Fibroblast of skin of right biceps (primary cell): ENCODE measurements at places on chromosomes 16 and 17.
A peak's percentile ranks its signal among the peaks of the same experiment; 100 is the strongest.

- DNase-seq = peak; percentile 57
These were observed 414 bp downstream of the DUSP14 start for GRCh38 chr17:37490022-37490587.

GRCh38 chr17:80397034-80397387 lies 18.0 kb upstream of the ENDOV start:
- DNase-seq = no peak

GRCh38 chr16:53183442-53183841 lies 128.7 kb downstream of the CHD9 start:
- no peak for DNase-seq

- DNase-seq = no peak
These were observed 944 bp upstream of the WFIKKN1 start for GRCh38 chr16:629833-630248.

GRCh38 chr17:61076621-61077031 lies 323.0 kb upstream of the TBX2 start:
- peak; percentile 26 for DNase-seq

GRCh38 chr17:8606401-8606800 lies 24.1 kb downstream of the MYH10 start:
- DNase-seq = no peak

GRCh38 chr16:81863630-81864352 lies 84.7 kb downstream of the PLCG2 start:
- no peak for DNase-seq

DNA sequence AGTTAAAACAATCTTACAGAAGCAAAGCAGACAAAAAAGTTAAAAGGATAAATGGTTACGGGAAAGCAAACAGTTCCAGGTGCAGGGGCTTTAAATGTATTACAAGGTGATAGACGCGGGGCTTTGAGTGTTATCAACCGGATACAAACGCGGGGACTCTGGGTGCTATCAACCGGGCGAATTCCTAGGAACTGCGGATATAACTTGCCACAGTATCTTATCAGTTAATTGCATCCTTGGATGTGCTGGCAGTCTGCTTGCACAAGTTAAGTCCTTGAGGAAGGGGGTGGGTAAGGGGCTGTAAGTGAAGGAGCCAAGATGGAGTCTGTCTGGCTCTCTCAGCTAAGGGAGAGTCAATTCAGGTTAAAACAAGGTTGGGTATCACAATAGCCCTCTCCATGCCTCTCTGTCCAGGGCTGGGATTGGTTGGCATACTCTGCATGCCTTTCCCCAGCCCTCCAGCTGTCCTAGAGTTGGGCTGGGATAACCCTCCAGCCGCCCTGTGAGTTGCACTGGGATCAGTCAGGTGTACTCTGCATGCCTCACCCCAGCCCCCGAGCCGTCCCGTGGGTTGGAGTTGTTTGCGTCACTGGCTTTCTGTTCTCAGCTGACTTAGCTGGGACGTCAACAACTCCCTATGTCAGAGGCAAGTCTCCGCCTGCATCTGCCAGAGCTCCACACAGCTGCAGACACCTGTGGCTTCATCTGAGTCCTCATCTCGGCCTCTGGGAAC lies 40.9 kb downstream of the TMEM235 start:
- DNase-seq = no peak

DNA sequence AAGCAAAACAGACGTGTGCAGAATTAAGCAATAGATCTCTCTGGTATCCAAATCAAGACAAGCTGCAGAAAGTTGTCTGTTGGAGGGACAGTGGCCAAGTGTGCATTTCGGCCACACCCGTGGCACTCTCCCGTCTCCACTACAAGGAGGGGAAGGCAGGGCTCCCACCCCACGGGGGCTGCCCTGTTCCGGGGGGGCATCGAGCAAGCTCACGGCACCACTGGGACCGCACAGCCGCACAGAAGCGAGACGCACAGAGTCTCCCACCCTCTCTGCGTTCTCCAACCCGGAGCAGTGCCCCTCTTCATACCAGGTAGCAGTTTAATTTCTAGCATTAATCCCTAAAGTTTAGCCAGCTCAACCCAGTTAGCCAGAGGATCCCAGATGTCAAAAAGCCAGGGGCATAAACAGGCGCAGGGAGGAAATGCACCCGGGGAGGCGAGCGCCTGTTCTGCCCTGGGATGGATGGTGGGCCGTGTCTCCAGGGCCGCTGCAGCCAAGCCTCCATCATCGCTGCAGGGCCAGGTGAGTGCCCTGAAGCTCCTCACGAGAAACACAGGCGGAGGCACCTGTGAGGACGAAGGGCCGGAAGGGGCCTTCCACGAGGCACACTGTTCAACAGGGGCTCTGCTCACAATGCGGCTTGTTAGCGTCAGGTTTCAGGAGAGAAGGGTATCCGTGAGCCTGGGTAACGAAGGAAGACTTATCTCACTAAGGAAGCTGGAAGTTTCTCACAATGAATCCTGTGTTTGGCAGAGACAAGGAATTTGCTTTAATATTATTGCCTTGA lies 42.1 kb upstream of the METRNL start:
- no peak for DNase-seq

DNA sequence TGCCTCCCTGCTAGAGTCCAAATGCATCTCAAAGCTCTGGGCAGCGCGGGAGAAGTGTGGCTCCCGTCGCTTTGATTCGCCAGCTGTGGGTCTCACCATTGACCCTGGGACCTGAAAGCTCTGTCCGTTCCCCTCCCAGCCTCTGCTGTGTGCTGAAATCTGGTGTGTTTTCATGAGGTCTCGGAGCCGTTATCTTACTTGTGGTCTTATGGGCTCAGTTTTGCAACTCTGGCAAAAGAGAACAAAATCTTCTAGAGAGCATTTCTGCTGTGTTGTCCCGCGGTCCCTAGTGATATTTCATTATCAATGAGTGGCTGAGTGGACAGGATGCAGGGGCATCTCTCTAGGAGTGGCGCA lies 13.3 kb downstream of the CRISPLD2 start:
- no peak for DNase-seq

DNA sequence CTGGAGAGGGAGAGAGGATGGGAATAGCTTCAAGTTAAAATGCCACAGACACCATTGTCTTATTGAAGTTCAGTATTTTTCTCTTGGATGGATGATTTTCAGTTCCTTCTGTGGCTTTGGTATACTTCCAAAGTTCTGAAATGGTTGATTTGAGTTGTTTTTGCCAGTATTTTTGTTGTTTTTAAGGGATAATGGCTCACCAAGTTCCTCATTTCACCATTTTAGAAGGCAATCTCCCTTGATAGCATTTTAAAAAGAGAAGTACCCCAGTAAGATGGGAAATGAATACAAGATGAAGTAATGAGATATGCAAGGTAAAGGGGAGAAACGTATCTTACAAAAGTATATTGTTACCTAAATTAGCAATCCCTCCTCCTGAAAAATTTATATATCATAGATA lies 18.5 kb upstream of the SPDYE4 start:
- no peak for DNase-seq

DNA sequence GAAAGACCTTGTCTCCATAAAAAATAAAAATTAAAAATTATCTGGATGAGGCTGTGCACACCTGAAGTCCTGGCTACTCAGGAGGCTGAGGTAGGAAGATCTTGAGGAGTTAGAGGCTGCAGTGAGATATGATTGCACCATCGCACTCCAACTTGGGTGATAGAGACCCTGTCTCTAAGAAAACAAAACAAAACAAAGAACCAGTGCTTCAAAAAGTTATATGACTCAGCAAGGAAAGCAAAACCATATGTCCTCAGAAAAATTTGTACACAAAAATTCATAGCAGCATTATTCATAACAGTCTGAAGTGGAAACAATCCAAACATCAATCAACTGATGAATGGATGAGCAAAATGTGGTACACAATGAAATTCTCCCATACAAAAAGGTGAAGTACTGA lies 48.9 kb downstream of the SLFN5 start:
- DNase-seq = peak; percentile 75

- no peak for DNase-seq
These were observed 10.4 kb upstream of the CHMP6 start for GRCh38 chr17:80981062-80981902.

GRCh38 chr17:62763891-62764600 lies 44.1 kb downstream of the MARCHF10 start:
- DNase-seq = no peak

GRCh38 chr17:57418463-57419246 lies 162.3 kb downstream of the MSI2 start:
- no peak for DNase-seq

GRCh38 chr16:2365397-2366294 lies 25.1 kb upstream of the ABCA3 start:
- DNase-seq = peak; percentile 78

- DNase-seq = no peak
These were observed 205.4 kb upstream of the CIBAR2 start for GRCh38 chr16:85317704-85318103.

GRCh38 chr17:42402117-42402516 lies 13.9 kb upstream of the STAT3 start:
- DNase-seq = no peak

DNA sequence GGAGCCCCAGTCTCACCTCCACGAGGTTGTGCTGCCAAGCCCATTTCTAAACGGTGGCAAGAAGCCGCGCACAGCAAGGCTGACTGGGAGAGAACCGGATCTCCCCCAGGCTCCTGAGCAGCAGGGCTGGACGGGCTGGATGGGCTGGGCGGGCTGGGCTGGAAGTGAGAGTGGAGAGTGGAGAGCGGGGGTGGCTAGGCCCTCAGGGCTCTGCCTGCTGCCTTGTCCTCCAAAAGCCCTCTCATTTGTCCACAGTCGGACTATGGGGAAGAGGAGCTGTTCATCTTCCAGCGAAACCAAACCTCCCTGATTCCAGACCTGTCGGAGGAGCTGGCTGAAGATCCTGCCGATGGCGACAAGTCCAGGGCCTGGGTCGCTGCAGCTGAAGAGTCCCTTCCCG lies 3.2 kb downstream of the DNAAF8 start:
- DNase-seq = no peak

DNA sequence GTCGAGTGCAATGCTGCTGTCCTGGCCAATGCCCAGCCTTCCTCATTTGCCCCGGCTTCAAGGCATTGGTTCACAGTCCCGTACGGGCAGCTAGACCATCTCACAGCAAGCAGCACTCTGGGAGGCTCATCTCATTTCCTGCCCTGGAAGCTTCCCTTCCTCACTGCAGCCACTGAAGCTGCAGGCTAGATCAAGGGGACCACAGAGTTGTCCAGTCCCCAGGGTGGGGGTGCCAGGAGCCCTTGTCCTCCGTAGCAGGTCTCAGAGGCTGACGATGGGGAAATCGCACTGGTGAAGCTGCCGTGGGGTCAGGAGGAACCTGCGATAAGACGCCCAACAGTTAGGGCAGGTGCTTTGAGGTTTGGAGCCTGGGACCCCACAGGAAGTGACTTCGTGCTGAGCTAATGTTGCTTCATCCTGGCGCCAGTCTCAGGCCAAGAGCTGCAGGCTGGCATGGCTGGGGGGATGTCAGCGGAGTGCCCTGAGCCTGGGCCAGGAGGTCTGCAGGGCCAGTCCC lies at the start of gene SPNS3:
TSS of gene SPNS3 (plus strand) at position 426 of the 517 bp plus-strand sequence. CDS start at position 454, 28 bp downstream.
- no peak for DNase-seq

DNA sequence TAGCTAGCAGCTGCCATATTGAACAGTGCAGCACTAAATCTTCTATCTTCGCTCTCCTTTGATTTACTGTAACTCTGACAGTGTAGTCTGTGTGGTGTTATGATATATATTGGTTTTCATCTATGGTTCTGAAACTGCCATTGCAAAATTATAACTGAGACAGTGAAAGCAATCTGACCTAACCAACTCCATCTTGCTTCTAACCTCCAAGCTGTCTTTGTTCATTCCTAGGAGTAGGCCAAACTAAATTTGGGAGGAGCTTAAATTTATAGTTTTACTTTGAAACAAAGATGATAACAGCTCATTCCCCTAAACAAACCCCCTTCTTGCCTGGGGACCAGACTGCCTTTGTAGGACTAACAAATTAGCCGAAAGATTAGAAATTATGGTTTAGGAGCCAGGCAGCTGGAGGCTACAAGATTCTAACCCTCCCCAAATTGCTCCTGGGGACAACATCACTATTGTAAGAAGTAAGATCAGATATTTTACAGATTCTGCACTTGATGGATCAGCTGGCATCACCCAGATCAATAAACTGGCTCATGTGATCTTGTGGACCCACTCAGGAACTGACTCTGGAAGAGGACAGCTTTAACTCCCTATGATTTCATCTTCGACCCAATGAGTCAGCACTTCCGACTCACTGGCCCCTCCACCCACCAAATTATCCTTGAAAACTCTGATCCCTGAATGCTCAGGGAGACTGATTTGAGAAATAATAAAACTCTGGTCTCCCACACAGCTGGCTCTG lies 47.0 kb upstream of the FBXO47 start:
- peak; percentile 72 for DNase-seq

DNA sequence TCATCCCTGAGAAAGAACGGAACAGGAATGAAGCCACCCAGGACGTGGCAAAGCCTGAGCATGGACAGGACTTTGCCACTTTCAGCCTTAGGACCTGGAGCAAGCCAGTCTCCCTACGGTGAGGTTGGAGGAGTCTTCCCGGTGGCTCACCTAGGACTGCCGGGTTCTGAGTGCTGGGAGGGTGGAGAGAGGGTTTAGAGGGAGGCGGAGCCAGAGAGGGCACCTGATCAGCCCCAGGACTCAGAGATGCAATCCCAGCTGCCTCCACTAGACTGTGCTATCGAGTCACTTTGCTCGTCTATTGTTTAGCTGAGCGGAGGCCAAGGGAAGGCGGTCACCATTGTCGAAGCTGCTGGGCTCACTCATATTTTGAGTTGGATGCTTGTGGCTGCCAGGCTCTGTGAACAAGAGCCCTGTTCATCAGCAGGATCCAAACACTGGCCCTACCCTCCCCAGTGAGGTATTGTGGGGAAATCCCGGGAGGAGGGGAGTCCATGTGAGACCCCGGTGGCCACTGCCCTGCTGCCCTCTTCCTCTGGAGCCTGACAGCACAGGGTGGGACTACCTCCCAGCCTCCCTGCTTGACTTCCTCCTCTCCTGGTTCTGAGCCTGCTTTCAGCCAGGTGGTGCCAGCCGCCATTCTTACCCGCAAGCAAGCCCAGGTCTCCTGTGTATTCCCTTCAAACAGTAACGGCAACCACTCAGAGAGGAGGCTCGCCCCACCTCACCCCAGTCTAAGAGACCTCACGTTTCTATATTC lies 7.0 kb downstream of the KRT14 start:
- peak; percentile 72 for DNase-seq

GRCh38 chr17:72381597-72382397 lies 261.0 kb downstream of the SOX9 start:
- DNase-seq = no peak

GRCh38 chr16:23562505-23562904 lies 5.0 kb downstream of the UBFD1 start:
- DNase-seq = no peak
